Stimulated activated naive CD4-positive, alpha-beta T cell treated with Interleukin-2 at 50 U/mL for 16 hours (primary cell): ENCODE measurements at places on chromosomes 11 and 22.

GRCh38 chr11:76512851-76513653 is 68.2 kb downstream of the EMSY start:
- DNase-seq = no peak

DNA sequence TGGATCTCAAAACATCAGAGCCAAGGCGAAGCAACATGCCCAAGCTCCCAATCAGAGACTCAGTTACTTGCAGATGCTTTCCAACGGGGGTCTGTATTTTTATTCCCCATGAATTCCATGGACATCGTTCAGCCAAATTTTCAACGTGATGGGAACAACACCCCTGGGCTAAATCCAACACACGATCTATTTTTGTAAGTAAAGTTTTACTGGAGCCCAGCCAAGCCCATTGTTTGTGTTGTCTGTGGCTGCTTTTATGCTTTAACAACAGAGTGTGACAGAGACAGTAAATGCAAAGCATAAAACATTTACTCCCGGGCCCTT is 33.7 kb downstream of the SLC5A1 start:
- DNase-seq = no peak

GRCh38 chr11:77080643-77081210 is 14.0 kb downstream of the CAPN5 start:
- DNase-seq = no peak

GRCh38 chr11:56885177-56885576 is 103.5 kb upstream of the OR5AK2 start:
- DNase-seq = no peak

GRCh38 chr11:125410091-125410490 is 86.0 kb downstream of the FEZ1 start:
- no peak for DNase-seq
